ENCODE measurements at places on chromosomes 16 and 17.

DNA sequence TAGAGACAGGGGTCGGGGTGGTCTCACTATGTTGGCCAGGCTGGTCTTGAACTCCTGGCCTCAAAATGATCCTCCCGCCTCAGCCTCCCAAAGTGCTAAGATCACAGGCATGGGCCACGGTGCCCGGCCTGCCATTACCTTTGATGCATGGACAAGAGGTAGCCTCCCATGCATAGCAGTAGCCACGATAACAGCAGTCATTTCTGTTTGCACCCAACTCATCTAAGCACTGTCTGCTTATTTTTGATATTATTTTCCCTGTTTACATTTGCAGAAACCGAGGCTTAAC lies 37.5 kb upstream of the SNN start:
- DNase-seq, result no peak

- no peak for DNase-seq
These were observed 606 bp downstream of the ABCA10 start for GRCh38 chr17:69228018-69228417.

GRCh38 chr17:8506145-8506544 lies 70.5 kb downstream of the NDEL1 start:
- no peak for DNase-seq

- no peak for DNase-seq
These were observed 44.4 kb downstream of the TNRC6A start for GRCh38 chr16:24773771-24774427.

- no peak for DNase-seq
These were observed 390.3 kb downstream of the SLC39A11 start for GRCh38 chr17:72702136-72702735.

All from GM04503 (cell line).